Smooth muscle cell of the coronary artery (primary cell): ENCODE measurements at places on chromosomes 7 and 10. TPM values are rescaled to one million over a fixed set of nuclear protein-coding genes. Genes with fewer than 3 reads are reported as not detected.

HTR5A gene
- total RNA-seq: not detected in 2 replicates

ERV3-1 gene
- 4.9 and 16.2 TPM in 2 replicates for total RNA-seq

CACNA2D1 gene
- total RNA-seq: 62.2 and 71.3 TPM in 2 replicates

PIK3AP1 gene
- total RNA-seq: under 0.01 TPM in 1 of 2 replicates, not detected in the other
